ENCODE measurements at places on chromosomes 1 and 21. TPM values are rescaled to one million over a fixed set of nuclear protein-coding genes. Genes with fewer than 3 reads are reported as not detected.

DNA sequence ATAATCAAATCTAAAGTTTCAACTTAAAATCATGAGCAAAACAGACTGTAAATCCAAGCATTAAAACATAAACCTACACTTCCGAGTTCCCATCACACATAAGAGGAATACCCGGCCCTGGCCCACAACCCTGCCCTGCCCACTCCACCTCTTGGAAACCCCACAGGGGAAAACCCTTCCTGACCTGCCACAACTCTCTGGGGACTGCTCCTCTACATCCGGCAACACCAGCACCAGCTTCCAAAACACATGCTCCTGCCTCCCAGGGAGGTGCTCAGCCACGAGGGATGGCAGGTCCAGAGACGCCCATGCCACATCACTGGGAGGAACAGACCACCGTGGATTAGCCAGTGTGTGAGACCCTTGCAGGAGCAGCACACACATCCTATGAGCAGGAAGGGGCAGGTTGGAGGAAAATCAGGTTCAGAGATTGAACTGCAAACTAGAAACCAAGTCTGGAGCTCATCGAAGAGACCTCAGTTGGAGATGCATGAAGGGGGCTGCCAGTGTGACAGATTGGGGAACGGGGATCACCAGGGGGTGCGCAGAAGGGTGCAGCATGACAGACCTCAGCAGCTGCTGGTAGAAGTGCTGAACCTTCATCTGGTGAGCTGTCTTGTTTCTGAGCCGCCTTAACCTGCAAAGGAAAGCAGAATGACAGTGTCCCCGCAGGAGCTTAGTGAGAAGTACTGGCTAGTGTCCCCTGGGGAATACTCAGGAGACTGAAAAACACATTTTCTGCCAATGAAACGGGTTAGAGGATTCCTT is 25.8 kb upstream of the LSS start:
- no peak for DNase-seq

GRCh38 chr1:204928671-204929486 is 58.2 kb downstream of the NFASC start:
- DNase-seq: no peak

GRCh38 chr1:155272466-155273342 is 600 bp downstream of the CLK2 start:
- peak; percentile 46 for DNase-seq

- DNase-seq: no peak
These were observed 3.7 kb downstream of the RSPO1 start for GRCh38 chr1:37631036-37631435.

TMEM240 gene
- total RNA-seq: 0.87 TPM

RUNX3 gene
- 3.7 TPM for total RNA-seq

BRINP2 gene
- 3.7 TPM for total RNA-seq

PADI2 gene
- total RNA-seq: 3.2 TPM

TMEM82 gene
- not detected for total RNA-seq

TRIM67 gene
- not detected for total RNA-seq

TTC34 gene
- 1.2 TPM for total RNA-seq

MYCL gene
- 4.0 TPM for total RNA-seq

TSSK3 gene
- total RNA-seq: not detected

Measured in PC-3 (cell line).